Skeletal muscle cell (primary cell): ENCODE measurements at places on chromosomes 5 and 9.

DNA sequence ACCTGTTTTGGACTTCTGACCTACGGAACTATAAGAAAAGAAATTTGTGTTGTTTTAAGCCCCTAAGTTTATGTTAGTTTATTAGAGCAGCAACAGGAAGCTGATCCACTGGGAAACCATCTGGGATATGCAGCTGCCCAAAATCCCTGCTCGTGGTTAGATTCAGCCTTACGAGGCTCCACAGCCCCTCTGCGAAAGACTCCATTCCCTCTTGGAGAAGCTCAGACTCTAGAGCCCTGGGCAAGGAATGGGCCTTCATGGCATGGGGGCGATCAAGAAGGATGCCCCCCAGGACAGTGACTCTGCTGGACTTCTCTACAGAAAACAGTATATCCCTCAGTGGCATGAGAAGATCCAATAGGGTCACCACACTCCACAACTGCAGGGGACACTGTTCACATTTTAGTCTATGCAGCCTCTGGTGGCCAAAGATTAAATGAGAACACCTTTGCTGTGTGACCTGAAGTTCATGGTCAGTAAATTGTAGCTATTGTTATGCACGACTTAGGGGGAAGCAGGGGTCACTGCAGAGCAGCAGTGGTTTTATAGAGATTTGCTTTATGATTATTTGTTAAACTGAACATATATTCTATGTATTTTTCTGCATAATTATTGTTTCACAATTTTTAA lies 21.1 kb downstream of the IRF1 start:
- DNase-seq, result no peak

- DNase-seq, result no peak
Measured at GRCh38 chr5:155750571-155750970, 576.4 kb upstream of the SGCD start.

- no peak for DNase-seq
Measured at GRCh38 chr5:91977579-91977978, 594.5 kb upstream of the ARRDC3 start.

DNA sequence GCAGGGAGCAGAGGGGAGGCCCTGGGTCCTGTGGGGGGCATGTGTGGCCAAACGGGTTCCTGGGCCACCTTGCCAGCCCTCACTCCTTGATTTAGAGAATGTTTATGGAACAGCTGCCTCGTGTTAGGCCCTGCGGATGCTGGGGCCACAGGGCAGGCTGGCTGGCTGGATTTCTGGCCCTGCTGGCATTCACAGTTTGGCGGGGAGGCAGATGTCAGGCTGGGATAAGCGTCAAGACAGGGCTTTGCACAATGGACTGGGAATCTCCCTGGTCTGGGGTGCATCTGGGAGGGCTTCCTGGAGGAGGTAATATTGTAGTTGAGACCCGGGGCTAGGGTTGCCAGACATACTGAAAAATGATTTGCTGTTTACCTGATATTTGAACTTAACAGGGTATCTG lies 13.8 kb downstream of the NCS1 start:
- no peak for DNase-seq

DNA sequence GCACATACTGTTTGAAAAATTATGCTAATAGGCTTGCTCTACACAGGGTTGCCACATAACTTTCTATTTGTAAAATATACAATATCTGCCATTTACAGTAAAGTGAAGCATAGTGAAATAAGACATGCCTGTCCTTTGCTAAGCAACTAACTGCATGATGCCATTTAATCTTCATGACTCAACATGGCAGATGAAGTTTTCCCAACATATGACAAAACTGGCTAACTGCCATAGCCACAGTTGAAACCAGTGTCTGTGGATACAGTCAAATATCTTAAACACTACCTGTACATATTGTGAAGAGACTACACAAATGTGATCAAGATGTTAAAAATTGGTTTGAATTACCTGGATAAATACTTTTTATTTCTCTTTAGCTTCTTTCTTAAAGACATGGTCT lies 3.1 kb upstream of the DMAC1 start:
- peak; percentile 12 for DNase-seq

DNA sequence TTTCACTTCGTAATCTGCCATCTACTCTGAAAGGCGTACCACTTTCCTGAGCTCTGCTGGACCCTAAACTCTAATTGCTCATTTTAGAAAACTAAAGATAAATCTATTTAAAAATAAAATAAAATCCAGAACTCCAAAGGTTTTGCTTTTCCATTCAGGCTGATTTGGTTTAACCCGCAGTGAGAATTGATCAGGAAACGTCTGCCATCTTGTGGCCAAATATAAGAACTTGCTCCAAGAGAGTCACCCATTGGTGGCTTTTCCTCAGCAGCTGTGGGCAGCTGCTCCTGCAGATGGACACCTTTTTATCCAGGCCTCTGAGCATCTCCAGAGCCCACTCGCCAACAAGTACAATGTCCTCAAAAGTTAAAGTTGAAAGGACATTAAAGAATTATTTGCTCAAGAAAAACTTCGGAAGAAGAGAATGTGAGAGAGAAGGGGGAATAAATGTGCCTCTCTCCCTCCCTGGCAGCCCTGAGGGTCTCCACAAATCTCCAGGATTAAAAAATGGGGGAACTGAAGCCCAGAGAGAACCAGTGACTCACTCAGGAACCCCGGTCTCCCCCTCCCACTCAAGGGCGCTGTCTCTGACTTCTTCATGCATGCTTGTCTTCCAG lies 4.1 kb downstream of the SAXO1 start:
- DNase-seq, result no peak

DNA sequence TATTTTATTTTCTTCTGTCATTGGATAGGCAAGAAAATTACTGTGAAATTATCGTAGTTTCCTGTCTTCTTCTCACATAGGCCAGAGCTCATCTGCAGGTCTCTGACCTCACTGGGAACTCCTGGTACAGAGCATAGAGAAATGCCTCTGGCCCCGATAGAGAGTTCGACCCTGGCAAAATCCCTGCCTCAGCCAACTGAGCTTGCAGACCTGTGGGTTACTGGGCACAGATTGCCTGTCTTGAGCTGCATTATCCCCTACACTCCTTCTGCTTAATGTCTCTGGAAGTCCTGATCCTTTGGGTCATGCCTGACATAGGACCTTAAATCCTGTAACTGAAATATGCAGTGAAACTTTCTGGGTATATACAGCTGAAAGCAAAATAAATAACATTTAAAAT lies 439.3 kb upstream of the CTNND2 start:
- no peak for DNase-seq

DNA sequence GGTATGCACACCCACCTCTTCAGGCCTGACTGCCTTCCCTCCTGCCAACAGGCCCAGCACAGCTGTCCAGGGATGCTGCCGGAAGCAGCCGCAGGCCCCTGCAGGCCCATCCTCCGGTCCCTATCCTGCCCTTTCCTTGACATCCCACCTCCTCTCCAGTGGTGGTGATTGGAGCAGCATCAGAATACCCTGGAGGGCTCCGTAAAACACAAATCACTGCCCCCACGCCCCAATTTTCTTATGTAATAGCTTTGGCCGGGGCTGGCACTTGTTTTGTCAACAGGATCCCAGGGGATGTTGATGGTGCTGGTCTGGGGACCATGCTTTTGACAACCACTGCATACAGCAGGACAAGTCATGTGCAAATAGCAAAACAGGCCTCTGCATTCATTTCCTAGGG lies 274.5 kb downstream of the GADD45G start:
- no peak for DNase-seq

DNA sequence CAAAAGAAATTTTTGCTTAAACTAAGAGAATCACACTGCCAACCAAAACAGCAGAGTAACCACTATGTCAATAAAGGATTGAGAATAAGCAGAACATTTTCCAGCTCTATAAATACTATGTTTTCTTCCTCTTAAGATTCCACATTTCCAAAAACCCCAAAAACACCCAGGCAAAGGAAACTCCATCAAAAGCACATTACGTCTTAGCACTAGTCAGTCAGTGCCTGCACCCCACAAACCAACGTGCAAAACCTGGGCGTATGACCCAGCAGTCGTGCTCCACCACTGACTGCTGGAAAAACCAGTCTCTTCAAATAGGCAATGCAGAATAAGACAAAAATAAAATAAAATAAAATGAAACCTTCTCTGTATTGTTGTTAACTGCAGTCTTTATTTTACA lies 85.3 kb downstream of the GNAQ start:
- DNase-seq, result no peak

- no peak for DNase-seq
Measured at GRCh38 chr5:94577466-94578245, 40.7 kb downstream of the KIAA0825 start.

DNA sequence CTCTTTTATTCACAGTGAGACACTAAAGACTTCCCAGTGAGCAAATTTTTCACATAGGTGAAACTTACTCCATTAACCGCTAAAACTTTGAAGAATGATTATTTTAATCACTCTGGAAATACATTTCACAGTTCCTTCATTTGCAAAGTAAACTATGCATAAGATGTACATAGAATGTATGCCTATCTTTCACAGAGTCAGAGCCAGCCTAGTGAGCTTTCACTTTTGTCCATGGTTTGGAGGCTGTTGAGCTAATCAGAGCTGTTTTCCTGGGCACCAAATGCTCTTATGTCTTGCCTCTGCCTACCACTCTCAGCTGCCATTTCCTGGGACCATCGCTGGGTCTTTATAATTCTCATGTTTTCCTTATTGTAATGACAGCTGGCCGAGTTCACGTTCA lies 67.3 kb downstream of the PDE8B start:
- DNase-seq, result no peak

DNA sequence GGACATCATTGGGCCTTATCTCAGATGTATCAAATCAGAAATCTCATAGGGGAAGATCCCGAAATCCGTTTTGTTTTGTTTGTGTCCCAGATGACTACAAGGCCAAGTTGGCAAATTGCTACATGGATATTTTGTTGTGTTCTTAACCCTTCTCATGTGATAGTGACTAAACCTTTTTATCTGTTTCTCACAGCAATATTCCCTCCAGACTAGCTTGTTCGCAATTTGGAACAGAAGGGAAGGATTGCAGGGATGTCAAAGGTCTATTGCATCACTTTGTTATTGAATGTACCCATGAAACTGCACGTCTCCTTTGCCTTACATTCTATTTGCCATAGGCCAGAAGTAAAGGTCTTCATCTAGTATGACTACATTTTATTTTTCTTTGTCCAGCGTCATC lies 453.9 kb downstream of the NFIB start:
- peak; percentile 94 for DNase-seq

DNA sequence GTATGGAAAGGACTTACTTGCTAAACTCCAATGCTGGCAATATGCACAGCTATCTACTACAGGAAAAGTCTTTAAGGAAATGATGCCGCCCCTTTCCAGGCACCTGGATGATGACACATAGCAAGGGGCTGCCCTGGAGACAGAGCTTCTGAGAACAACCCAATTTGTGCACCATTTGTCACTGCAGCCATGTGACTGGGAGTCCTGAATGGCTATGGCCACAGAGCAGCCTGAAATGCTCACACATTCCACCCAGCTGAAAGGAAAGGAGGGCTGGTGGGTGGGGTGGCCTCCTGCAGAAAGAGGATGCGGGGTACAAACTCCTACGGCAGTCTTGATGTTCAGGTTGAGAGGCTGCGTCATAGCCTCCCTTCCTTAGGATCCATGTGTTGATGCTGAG lies 70.1 kb upstream of the FSTL4 start:
- no peak for DNase-seq

- DNase-seq, result no peak
Measured at GRCh38 chr9:91567642-91568274, 144.1 kb upstream of the NFIL3 start.
